NCI-H510A treated with DMSO at 0.1 percent for 48 hours (cell line): ENCODE measurements at places on chromosomes 7 and 10.

DNA sequence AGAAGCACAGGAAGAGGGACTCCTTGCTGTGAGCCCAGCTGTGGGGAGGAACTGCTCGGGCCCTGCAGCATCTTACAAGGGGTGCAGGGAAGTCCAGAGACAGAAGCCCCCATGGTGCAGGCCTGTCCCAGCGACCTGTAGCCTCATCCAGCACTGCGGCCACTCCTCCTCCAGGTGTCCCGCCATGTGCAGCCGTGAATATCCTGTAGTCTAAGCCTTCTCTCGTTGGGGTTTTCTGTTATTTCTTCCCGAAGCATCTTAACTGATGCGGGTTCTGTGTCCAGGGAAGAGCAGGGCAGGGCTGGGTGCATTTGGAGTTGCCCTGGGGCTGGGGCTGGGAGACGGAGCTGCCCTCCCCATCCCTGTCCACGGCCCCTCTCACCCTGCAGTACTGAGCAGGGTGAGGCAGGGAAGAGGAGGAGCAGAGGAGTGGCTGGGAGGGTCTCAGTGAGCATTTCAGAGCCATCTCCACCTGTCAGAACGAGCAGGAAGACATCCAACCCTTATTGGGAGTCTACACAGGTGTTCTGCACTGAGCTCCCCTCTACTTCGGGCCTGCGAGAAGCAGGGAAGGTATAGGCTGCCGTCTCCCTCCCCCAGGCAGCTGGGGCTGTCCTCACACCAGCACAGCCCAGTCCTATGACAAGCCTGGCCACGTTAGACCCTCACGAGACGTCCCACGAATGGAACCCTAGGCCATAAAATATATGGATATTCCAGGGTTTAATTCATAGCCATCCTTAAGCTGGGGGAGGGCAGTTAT, 494.5 kb downstream of the DNAJB6 start:
- peak; percentile 29 for DNase-seq

GRCh38 chr7:73986158-73986631, 41.8 kb upstream of the ELN start:
- DNase-seq = no peak

GRCh38 chr7:74376256-74377036, 77.3 kb upstream of the GTF2IRD1 start:
- no peak for DNase-seq

GRCh38 chr7:34756025-34756437, 98.0 kb downstream of the NPSR1 start:
- DNase-seq = peak; percentile 18

- DNase-seq = no peak
Measured at GRCh38 chr7:117769085-117769484, 104.2 kb downstream of the CTTNBP2 start.

DNA sequence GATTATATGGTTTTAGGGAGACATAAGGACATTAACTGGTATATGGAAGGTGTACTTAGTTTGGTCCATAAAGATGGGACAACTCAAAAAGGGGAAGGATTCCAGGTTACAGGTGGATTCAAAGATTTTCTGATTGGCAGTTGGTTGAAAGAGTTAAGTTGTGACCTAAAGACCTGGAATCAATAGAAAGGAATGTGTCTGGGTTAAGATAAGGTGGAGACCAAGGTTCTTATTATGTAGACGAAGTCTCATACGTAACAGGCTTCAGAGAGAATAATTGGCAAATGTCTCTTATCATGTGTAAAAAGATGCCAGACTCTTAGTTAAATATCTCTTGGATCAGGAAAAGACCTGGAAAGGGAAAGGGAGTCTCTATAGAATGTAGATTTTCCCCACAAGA, 1.0 kb upstream of the TRDMT1 start:
- DNase-seq = no peak

GRCh38 chr7:123537026-123537642, 2.7 kb upstream of the IQUB start:
- DNase-seq = peak; percentile 14

GRCh38 chr10:97719602-97720001, 6.1 kb downstream of the MARVELD1 start:
- DNase-seq = no peak

DNA sequence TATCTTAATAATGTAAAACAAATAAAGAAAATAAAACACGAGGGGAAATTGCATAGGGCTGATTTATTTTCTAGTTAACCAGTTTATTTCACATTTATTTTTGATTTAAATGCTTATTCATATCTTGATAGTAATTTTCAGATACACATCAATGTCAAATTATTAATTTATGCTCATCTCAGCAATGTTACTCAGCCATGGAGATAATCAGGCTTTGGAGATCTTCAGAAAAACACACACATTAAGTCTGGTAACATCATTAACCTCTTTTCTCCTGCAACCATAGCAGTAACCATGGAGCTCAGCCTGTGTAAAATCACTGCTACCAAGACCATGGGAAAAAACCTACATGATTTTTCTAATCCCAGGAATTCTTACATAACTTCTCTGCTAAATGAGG, 31.9 kb upstream of the TBX20 start:
- no peak for DNase-seq

DNA sequence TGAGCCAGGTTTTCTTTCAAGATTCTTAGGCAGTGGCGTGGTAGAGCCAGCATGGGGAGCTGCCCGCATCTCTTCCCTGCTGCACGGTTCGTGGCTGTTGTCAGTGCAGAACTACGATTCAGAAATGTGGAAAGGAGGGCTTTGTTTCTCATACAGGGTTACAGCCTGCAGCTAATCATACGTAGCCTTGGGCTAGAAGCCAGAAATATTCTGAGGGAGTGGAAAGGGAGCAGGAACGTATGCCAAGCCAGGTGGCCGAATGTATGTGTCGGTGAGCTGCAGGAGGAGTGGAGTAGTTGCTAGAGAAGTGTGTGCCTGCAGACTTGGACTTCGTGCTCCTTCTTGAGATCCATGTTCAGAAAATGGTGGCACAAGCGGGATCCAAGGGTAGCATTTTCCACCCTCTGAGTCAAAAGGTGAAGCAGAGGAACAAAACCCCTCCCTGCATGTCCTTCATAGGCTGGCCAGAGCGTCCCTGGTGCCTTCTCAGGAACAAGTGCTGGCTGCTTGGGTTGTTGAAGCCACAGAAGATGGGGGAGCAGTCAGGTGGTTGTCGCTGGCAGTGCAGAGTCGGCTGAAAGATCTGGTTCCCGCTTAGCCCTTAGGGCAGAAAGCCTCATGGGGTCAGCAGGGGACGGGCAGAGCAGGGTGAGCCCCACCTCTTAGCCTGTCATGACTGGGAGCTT, 40.9 kb downstream of the LANCL2 start:
- no peak for DNase-seq

DNA sequence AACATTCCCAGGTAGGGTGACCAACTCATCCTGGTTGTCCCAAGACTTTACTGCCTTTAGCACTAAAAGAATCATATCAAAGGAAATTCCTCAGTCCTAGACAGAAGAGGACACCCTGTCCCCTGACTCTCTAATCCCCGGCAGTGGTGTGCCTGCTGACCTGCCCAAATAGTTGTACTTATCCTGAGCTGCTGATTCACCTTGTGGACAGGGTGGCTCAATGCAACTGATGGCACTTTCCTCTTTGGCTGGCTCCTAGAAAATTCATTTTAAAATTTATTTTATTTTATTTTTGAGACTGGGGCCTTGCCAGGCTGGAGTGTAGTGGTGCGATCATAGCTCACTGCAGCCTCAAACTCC, 111.7 kb downstream of the JCAD start:
- DNase-seq = no peak

DNA sequence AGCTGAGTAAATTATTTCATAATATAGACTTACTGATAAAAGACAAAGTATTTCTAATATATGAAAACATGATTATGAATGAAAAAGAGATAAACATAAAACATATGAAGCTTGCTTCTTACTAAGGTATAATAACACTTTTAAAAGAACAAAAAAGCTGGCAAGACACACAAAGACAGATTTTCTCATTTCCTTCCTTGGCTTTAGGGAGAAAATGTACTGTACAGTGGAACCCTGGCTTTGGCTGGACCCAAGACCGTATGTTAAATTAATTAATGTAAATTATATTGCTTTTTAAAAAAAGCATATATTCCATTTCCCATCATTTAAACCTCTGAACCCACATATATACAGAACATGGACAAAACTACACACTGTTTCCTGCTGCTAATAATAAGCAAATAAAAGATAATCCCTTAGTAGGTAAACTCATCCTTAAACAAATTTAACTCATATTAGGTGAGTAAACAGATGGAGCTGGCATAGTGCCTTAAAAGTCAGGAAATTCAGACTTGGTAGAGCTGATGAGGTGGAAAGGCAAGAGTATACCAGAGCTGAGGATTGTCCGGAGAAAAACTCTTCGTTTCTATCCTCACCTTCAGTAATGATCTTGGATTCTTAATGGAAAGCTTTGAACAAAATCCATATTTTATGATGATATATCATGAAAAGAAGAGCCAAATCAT, 1016.4 kb upstream of the KCND2 start:
- DNase-seq = peak; percentile 53
